ENCODE measurements at places on chromosomes 6 and 20.

- DNase-seq = no peak
Measured at GRCh38 chr6:130000526-130001421, 17.6 kb upstream of the L3MBTL3 start.

GRCh38 chr20:4820806-4821518 is 99.3 kb downstream of the PRND start:
- peak; percentile 77 for DNase-seq

- DNase-seq = no peak
Measured at GRCh38 chr6:47027315-47027714, 14.8 kb downstream of the ADGRF1 start.

- DNase-seq = no peak
Measured at GRCh38 chr6:28767133-28767532, 156.7 kb downstream of the TRIM27 start.

DNA sequence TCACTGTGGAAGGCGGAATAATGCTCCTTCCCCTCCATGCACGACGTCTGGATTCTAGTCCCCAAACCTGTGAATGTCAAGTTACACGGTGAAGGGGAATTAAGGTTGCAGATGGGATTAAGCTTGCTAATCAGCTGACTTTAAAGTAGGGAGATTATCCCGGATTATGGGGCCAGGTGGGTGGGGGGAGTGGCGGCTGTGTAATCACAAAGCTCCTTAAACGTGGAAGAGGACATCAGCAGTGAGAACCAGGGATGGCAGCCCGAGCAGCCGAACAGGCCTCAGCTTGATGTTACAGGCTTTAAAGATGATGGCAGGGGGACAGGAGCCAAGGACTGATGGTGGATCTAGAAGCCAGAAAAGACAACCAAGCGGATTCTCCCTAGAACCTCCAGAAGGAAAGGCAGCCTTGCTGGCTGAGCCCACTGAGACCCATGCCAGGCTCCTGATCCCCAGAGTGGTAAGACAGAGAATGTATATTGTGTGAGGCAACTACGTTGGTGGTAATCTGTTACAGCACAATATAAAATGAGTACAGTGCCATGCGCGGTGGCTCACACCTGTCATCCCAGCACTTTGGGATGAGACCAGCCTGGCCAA is 117.5 kb downstream of the SCML4 start:
- peak; percentile 36 for DNase-seq

DNA sequence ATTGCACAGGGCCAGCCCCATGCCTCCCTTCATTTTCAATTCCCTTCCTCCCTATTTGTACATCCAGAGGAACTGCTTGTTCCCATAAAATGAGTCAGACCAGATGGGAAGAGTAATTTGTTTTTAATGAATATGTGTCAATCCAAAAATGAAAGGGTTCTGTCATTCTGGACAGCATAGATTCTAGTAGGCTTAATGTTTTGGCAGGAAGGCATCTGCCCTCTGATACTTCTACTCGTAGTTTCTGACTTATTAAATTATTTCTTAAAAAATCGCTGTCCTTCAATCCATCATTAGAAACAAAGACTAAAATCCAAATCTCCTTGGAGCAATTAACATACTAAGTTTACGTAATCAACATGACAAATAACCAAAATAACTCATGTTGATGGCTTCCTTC is 665.5 kb downstream of the TENT5A start:
- DNase-seq = no peak
